Panc1 (cell line): ENCODE measurements at places on chromosomes 5 and 9. TPM values are rescaled to one million over a fixed set of nuclear protein-coding genes. Genes with fewer than 3 reads are reported as not detected.

FOXD4 gene
- 0.23 TPM for total RNA-seq

DNA sequence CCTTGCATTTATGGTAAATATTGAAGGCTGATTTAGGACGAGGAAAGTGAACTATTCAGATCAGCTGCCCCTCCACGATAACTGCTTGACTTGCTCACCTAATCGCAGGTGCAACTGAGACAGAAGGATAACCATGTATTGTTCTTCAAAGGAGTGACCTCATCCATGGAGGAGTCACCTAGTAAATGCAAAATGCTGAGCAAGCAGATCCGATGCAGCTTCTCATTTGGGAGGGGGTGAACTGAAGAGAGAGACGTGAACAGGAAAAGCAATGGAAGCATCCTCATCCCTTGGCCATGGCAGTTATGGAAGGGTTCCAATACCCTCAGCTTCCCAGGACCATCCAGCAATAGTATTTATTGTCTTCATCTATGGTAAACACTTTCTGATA, 47.5 kb downstream of the RASGRF2 start:
- DNase-seq, result no peak

DNA sequence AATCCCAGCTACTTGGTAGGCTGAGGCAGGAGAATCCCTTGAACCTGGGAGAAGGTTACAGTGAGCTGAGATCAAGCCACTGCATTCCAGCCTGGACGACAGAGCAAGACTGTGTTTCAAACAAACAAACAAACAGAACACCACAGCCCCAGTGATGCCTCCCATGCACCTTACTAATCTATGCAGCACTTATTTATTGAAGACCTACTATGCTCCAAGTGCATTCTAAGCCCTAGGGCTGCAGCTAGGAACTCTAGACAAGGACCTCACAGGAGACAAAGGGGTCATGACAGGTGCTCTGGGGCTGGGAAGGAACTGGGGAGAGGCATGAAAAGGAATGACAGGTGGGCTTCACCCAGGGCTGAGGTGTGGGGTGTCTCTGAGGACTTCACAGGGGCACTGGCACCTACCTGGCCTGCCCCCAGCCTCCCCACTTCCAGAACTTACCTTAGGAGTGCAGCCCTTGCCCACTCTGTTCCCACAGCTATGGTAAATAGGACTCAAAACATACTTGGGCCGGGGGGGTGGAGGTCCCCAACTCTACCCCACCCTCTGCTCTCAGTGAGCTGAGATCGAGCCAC, 69.4 kb downstream of the C9orf50 start:
- no peak for DNase-seq

DNA sequence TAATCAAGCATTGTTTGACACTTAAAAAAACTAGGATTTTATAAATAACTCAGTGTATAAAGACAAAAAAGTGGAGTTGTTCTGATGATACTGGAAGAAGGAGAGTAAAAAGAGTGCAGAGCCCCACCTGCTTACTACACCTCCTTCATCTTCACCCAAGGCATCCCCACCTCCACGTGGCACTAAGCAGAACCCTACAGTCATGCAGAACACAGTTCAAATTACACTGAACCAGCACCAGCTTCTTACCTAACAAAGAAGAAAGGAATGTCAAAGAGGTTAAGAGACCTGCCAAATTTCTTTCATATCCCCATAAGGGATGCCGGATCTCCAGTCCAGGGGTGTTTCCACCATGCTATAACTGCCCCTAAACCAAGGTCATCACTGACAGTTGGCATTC, 55.5 kb downstream of the PDE4D start:
- DNase-seq, result no peak

ZBTB26 gene
- total RNA-seq, result 4.5 TPM

GRCh38 chr9:124359426-124359825, 55.8 kb downstream of the PSMB7 start:
- no peak for DNase-seq

ADAMTS19 gene
- total RNA-seq, result not detected

RNF183 gene
- not detected for total RNA-seq

DNA sequence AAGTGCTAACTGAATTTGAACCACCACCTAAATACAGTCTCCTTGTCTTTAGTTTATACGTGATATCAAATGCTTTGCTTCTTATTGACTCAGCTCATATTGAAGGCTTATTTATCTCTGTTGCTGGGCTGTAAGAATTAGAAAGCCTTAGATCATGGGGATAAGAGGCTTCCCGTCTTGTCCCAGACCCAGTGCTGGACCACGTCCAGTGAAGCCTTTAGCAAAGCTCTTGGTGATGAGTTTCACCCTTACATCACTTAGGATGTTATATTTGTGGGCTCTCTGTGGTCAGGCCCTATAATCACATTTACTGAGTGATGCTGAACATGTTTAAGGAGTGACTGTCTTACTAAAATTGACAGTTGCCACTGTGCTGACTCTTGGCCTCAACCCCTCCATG, 11.2 kb downstream of the FAM240B start:
- no peak for DNase-seq

GLIPR2 gene
- 4.9 TPM for total RNA-seq

GRCh38 chr5:32627219-32627870, 42.0 kb downstream of the SUB1 start:
- DNase-seq, result no peak

GRCh38 chr5:33465120-33465519, 24.4 kb downstream of the TARS1 start:
- no peak for DNase-seq

SLC6A3 gene
- 0.05 TPM for total RNA-seq

DNA sequence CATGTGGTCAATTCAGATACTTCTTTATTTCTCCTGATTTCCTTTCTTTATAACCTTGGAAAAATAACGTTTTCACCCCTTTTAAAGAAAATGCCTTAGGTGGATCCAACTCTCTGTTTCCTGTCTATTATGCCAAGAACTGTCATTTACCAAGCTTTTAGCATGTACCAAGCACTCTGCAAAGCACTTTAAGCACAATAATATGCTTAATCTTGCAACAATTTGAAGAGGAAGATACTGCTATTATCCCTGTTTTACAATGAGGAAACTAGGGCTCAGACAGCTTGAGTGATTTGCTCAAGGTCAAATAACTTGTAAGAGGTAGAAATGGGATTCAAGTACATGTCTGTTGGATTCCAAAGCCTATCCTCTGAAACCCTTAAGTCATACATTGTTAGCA, 224.8 kb upstream of the IL12B start:
- DNase-seq, result no peak

DNA sequence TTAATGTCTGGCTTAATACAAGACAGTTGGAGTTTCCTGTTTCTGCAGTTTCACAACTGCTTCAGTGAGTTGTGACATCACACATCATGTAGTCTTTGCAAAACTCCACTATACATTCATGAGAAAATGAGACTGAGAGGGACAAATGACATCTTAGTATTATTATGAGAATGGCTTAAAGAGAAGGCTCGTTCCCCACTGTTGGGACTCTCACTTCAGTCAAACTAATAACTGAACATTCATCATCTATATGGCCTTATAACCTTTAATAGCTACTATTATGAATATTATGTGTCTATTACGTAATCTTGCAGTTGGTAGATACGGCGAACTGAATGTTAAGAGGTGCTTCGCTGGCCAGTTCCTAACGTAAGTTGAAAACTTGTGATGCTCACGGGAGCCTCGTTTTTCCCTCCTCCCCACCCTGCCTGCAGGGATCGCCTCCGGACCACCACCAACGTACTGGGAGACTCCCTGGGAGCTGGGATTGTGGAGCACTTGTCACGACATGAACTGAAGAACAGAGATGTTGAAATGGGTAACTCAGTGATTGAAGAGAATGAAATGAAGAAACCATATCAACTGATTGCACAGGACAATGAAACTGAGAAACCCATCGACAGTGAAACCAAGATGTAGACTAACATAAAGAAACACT, 79.4 kb downstream of the SLC1A3 start:
- no peak for DNase-seq

DNA sequence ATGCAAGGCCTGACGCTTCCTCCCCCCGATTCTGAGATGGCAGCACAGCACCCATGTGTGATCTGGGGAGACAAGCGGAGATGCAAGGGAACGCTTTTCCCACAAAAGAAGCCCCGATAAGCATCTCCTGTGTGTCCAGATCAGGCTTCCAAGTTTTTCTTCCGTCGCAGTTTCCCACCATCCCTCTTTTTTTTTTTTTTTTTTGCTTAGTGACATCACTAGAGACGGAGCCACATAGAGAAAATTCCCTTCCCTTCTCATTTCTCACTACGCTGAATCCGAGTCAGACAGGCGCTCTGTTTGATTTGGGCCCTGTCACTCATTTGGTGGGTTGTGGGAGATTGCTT, 160.9 kb downstream of the HSD17B3 start:
- no peak for DNase-seq

DNA sequence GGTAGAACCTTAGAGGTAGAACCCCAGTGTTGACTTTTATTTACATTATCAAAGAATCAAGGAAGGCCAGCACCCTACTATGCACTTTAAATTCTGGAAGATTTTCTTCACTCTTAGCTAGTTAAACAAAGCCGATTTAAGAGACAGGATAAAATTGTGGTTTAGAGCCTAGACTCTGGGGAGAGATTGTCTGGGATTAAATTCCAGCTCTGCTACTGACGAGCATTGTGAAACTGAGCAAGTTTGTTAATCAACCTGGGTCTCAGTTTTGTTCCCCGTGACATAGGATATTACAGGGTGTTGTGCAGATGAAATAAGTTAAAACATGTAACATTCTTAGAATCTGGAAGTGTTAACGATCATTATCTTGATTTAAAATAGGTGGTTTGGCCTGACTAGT, 83.5 kb downstream of the FEM1C start:
- no peak for DNase-seq

MLANA gene
- not detected for total RNA-seq

- no peak for DNase-seq
Measured at GRCh38 chr5:72380492-72381274, 60.5 kb downstream of the PTCD2 start.

GRCh38 chr5:167966979-167967378, 324.5 kb upstream of the WWC1 start:
- no peak for DNase-seq

- no peak for DNase-seq
Measured at GRCh38 chr9:37531699-37532098, 44.5 kb downstream of the FBXO10 start.
